ENCODE measurements at places on chromosomes 7 and 10. TPM values are rescaled to one million over a fixed set of nuclear protein-coding genes. Genes with fewer than 3 reads are reported as not detected.

Gene HTR5A
- total RNA-seq: not detected

Gene SVOPL
- not detected for total RNA-seq

Gene NPFFR1
- total RNA-seq: 0.03 TPM

Gene PARD3
- 33.0 TPM for total RNA-seq

Gene GRB10
- 108 TPM for total RNA-seq

Gene HMX2
- not detected for total RNA-seq

Gene KLF14
- total RNA-seq: not detected

Gene AQP1
- 680 TPM for total RNA-seq

Gene GIMAP7
- 28.6 TPM for total RNA-seq

Gene NUTM2E
- not detected for total RNA-seq

Gene INSYN2A
- total RNA-seq: not detected

Gene GPRIN2
- 0.36 TPM for total RNA-seq

Gene ANKRD1
- 62.9 TPM for total RNA-seq

Gene TCTN3
- 20.8 TPM for total RNA-seq

Gene CASTOR2
- total RNA-seq: 18.7 TPM

Gene CHAT
- total RNA-seq: not detected

Measured in aorta (tissue), 5 donors.